ENCODE measurements at places on chromosomes 1 and 21.
A peak's percentile ranks its signal among the peaks of the same experiment; 100 is the strongest.

GRCh38 chr1:110787328-110788071 is 85.4 kb upstream of the CD53 start:
- no peak for DNase-seq

- DNase-seq: no peak
Measured at GRCh38 chr1:35298464-35298863, 30.0 kb downstream of the ZMYM4 start.

DNA sequence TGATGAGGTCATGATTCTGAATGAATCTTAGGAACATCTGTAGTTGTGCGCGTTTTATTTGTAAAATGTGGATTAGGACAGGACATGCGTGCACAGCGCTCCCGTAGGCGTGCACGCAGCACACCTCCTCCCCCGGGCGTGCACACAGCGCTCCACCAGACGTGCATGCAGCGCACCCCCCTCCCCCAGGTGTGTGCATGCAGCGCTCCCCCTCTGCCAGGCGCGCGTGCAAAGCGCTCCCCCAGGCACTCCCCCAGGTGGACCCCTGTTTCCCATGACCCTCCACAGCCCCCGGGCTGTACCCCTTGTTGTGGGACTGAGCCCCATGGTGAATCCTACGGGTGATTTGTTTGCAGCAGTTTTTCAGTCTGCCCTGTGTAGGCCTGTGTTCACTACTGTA is 61.6 kb downstream of the S100B start:
- no peak for DNase-seq

- peak; percentile 10 for DNase-seq
Measured at GRCh38 chr1:232880354-232880753, 70.1 kb upstream of the NTPCR start.

DNA sequence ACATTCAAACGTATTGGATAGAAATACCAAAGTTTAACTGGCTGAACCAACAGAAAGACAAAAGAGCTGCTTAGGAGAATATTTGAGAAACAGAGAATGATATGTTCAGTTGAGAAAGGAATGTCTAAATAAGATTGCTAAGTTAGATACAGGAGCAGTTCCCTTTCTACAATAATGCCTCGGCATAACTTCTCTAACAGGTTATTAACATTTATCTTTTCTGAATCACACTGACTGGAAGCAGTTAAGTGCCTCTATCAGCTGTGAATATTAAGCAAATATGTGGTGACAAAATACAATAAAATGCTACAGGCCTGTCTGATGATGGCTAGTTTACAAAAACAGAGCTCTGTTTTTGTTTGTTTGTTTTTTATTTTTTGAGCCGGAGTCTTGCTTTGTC is 121.9 kb downstream of the KCNK1 start:
- DNase-seq: no peak

GRCh38 chr1:25987951-25988350 is 9.9 kb downstream of the PAFAH2 start:
- DNase-seq: peak; percentile 87

DNA sequence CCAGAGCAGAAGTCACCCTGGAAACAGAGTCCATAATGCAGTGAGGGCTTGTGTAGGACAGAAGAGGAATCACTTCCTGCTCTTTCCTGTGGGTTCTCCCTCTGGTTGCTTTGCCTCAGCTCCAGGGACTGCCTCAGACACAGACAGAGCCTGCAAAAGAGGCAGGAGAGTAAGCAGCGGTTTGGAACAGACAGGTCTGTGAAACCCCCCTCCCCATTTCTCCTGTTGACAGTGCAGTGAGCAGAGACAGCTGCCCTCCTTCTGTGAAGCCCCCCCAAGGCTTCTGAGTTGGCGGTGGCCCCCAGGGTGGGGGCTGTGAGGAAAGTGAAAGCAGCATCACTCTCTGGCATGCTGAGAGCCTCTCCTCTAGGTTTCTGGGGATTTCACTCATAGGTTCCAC is 53.0 kb downstream of the MAB21L3 start:
- DNase-seq: no peak

DNA sequence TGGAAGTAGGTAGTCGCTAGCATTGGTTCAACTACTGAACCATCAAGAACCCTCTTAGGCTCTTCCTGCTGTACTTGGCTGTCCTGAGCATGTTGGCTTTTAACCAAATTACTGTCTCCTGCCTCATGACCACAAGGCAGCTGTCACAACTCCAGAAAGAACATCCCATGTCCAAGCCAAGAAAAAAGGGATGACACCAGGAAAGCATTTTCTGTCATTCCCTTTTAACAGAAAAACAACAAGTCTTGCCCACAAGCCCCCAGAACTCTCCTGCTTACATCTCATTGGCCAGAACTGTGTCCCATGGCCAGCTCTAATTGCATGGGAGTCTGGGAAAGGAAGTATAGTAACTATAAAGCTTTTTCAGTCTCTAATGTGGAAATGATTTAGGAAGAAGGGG is 2.4 kb upstream of the RNU5D-1 start:
- DNase-seq: no peak

Data from NCI-H524 (cell line).